ENCODE measurements at places on chromosomes 6 and 20.

- DNase-seq: peak; percentile 63
Measured at GRCh38 chr6:31558631-31559500, 11.5 kb downstream of the NFKBIL1 start.

DNA sequence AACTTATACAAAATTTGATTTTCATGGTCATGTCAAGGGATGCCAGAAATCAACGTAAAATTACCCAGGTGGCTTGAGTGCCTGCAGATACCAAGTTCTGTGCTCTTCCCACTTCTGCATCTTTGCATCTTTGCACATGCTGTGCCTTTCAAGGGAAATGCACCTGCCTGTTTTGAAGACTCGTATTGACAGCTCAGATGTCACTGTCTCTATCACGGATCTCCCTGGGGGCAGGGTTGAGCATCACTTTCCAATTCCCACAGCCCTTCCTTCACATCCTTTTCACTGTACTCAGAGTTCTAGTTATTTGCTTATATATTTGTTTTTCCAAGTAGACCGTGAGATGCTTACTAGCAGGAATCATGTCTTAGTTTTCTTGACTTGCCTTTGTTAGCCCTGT lies 274.2 kb downstream of the CDH26 start:
- DNase-seq: no peak

- DNase-seq: no peak
Measured at GRCh38 chr6:42777126-42777822, 4.6 kb upstream of the BICRAL start.

GRCh38 chr6:97813889-97814567 lies 531.0 kb upstream of the MMS22L start:
- DNase-seq: no peak

DNA sequence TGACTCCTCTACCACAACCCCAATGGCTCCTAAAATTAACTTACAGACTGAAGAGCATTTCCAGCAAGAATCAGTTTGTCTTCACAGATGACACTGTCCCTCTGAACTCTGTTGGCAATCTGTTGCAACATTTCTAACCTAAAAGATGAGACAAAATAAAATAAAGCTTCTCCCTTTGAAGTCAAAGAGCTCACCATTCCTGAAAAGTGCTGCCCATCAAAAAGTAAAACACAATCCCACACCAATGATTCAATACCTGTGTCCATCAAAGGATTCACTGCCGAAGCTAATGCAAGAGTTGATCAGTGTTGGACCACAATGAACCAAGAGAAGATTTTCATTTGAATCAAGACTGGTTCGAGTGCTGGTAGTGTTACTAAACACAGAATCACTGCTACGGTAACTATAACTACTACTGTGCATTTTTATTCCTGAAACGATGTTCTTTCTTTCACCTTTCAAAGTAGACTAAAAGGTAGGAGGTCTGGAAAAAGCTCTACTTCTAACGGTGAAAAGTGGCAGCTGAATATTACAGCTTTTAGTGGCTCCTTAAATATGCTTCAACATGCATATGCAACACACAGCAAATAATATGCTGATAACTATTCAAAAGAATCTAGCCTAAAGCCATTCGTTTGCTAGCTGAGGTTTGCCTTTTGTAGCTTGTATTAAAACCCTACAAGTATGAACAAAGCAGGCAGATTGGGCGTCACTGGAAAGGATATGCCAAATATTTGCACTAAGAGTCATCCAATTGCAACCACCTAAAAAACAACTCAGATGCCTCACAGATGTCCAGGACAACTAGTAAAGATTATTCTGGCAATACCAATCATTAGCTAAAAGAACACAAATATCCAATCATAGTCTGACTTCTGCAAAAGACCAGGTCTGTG lies at the start of gene DST:
DST (minus strand) TSS at position 524 of the 896 bp plus-strand sequence.
- no peak for DNase-seq

- no peak for DNase-seq
Measured at GRCh38 chr6:39335780-39336545, 13.5 kb upstream of the KCNK16 start.
